ENCODE measurements at places on chromosomes 6 and 20.

DNA sequence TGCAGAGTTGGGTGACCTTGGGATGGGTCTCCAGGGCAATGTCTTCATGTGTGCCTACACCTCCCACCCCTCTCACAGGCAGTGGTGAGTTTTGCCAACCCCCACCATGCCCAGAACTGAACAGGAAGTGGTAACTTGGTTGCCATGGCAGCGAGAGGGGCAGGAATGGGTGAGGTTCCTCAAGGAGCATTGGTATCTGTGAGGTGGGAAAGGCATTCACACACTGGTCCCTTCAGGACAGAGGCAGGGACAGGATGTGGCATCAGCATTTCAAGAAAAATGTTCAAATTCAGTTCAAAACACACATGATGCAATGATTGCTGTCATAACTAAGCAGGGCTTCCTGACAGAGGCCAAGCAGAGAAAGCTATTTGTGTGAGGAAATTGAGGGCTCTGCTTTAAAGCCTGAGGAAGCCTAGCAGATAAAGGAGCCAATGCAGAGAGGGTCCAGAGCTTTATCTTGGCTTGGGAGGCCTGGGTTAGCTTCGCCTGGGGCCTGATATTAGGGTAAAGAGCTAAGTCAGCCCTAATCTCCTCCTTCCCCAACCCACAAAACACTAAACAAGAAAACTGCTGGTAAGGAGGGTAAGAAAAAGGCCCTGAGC, 551 bp downstream of the TREML2 start:
- no peak for DNase-seq

DNA sequence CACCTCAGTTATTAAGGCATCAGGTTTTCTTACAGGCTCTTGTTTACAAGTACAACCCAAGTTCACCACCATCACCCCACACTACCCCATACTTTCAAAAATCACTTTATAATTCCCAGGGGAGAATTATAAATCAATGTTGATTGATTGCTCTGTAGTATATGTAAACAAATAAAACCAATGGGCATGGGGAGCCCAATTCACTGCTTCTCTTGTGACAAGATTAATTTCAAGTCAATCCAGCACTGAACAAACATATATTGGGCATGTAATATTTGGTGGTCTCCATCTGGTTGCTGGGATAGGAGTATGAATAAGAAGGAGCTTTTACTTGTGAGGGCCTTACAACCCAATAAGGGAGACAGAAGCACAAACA, 95.8 kb downstream of the CLVS2 start:
- no peak for DNase-seq

DNA sequence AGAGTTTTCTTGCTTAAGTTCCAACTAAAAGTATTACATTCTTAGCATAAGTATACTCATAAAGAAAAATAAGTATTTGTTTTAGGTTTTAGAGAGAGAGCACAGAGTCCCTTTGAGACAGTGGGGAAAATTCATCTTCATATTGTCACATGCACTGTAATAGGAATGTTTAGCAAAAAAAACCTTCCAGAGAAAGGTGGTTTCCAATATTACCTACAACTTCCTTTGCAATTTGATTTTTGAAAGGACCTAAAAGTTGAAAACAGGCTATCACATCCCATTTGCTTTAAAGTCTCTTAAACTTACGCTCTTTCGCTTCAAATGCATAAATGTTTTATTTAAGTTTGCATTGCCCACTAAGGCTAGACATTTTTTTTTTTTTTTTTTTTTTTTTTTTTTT, 86.4 kb downstream of the OPRM1 start:
- DNase-seq, result no peak

DNA sequence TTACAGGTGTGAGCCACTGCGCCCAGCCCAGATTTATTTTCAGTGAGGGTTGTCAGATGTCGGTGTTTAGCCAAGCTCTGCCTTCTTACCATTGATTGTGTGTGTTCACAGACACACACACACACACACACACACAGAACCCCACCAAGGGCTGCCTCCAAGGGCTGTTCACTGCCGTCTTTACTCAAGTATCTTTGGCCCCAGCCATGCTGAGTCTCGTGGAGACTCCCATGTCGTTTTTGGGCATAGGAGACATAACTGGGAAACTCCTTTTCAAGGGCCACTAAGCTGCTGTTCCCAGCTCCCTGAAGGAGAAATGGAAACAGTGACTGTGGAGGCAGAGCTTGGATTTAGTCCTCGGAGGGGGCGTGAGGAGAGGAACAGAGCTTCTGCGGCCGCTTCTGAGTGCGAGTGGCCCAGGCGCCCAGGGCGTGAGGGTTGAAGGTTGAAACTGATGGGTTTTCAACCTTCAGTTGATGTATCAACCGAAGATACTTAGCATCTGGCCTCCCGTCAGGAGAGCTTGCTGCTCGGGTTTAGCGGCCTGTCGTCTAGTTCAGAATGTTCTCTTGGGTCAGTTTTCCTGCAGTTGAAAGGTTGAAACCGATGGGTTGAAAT, 243.6 kb downstream of the TTLL2 start:
- DNase-seq, result no peak

DNA sequence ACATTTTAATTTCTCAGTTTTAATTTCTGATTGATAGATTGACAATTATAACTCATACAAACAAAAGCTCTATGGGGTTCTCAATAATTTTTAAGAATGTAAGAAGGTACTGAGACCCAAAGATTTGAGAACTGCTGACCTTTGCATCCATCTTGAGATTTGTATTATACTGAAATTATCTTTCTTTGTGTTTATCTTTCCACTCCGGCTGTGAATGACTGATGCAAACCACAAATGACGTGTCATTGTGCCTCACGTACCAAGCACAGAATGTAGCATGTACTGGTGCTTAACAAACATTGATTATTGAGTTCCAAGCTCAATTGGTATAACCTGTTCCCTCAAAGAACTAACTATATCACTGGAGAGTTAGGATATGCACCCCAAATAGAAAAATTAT, 152.1 kb upstream of the SMLR1 start:
- DNase-seq, result no peak

DNA sequence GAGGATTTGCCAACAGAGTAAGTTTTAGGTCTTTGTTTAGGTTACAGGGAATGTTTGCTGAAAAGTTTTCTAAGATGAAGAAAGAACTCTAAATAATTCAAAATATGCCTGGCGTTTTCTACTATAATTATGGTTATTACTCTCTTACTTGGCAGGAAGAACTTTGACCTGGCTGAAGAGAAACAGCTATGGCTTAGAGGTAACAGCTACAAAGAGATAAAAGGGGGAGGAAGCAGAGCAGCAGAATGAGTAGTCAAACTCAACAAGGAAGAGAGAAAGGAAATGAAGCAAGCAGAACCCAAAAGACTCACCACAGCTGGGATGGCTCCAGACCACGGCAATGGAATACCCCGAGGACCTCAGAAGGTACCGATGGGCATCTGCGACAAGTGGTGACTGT, 95.6 kb downstream of the KIF16B start:
- no peak for DNase-seq

- DNase-seq, result no peak
Observed at GRCh38 chr6:7895125-7895423, 15.5 kb downstream of the TXNDC5 start.

- no peak for DNase-seq
Observed at GRCh38 chr6:3422435-3423070, 34.3 kb downstream of the SLC22A23 start.

- DNase-seq, result no peak
Observed at GRCh38 chr6:106702451-106703110, 73.2 kb downstream of the QRSL1 start.

- no peak for DNase-seq
Observed at GRCh38 chr6:143570147-143570853, 58.8 kb upstream of the FUCA2 start.

DNA sequence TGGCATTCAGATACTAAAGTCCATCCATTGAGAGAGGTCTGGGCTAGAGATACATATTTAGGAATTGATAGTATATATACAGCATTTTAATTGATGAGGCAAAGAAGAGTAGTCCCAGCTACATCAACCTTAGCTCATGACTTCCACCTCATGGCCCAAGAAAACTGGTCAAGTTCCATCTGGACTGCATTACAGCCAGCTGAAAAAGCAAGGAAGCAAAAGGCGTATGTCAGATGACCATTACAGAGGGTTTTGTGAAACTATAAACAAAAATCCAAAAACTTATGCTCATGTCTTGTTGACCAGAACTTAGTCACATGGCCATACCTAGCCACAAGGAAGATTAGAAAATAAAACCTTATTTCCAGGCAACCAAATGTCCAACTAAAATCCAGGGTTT, 46.8 kb upstream of the RNF146 start:
- DNase-seq, result no peak

- no peak for DNase-seq
Observed at GRCh38 chr20:35448788-35449373, 6.5 kb upstream of the CEP250 start.

DNA sequence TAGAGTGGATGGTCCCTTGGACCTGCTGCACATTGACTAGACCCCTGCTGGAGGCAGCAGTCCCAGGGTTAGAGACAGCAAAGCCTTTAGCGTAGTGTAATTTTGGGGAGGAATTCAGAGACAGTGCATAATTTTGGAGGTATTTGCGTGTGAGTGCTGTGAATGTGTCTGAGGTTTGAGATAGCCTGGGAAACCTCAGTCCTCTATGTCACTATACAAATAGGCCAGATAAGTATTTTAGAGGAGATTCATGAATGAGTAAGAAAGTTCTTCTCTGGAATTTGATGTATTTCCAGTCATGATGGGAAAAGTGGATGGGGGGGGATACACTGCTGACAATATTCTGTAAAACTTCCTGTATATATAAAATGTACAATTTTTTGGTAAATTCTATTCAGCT, 25.8 kb upstream of the MTRF1L start:
- DNase-seq, result no peak

DNA sequence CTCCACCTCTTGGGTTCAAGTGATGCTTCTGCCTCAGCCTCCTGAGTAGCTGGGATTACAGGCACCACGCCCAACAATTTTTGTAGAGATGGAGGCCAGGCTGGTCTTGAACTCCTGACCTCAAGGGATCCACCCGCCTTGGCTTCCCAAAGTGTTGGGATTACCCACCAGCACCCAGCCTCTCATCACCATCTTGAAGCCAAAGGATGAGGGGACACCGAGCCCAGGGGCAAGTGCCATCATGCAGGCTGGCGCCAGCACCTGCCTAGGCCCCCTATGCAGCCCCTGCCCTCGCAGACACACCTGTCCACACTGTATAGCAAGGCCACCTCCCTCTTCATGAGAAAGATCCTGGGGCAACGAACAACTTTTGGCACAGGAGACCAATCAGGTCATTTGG, 5.3 kb upstream of the RBM38 start:
- no peak for DNase-seq

DNA sequence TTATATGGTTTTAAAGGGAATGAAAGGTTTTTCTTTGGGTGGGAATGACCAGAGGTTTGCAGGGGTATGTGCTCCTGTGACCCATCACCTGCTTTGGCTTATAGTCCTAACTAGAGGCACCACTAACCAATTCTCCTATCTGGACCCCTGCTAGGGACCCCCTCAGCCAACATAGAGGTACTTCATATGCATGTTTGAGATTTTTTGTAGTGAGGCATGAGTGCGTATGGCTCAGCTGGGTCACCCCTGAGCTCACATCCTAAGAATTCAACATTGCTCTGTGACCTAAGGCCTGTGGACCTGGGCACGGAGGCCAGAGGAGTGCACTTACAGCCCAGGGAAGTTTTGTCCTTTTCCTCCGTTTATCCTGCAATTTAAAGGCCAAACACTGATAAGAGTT, 68.4 kb upstream of the EEF1E1 start:
- no peak for DNase-seq

GRCh38 chr20:63363013-63363957, 2.1 kb upstream of the CHRNA4 start:
- no peak for DNase-seq

- no peak for DNase-seq
Observed at GRCh38 chr20:11675920-11676629, 241.6 kb upstream of the BTBD3 start.

All from iPS DF 6.9 (cell line).